ENCODE measurements at places on chromosomes 7 and 10.

- no peak for DNase-seq
Observed at GRCh38 chr7:154770962-154771361, 232.0 kb downstream of the PAXIP1 start.

DNA sequence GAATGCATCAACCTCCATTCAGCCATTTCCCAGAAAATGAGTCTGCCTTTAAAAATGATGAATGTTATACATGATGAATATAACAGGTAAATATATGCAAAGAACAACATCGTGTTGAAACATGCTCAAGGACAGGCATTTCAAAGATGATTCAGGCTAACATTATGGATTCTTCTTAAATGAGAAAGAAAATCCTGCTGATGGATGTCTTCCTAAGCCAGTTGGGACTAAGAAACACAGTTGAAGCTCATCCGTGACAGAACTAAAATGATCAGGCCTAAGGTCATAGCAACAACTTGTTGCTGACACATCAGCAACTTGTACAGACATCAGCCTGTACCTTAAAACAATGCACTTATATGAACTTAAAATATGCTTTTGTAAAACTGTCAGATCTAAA lies 267.9 kb downstream of the MAGI2 start:
- DNase-seq, result no peak

- no peak for DNase-seq
Observed at GRCh38 chr7:28840592-28840995, 117.5 kb downstream of the TRIL start.

DNA sequence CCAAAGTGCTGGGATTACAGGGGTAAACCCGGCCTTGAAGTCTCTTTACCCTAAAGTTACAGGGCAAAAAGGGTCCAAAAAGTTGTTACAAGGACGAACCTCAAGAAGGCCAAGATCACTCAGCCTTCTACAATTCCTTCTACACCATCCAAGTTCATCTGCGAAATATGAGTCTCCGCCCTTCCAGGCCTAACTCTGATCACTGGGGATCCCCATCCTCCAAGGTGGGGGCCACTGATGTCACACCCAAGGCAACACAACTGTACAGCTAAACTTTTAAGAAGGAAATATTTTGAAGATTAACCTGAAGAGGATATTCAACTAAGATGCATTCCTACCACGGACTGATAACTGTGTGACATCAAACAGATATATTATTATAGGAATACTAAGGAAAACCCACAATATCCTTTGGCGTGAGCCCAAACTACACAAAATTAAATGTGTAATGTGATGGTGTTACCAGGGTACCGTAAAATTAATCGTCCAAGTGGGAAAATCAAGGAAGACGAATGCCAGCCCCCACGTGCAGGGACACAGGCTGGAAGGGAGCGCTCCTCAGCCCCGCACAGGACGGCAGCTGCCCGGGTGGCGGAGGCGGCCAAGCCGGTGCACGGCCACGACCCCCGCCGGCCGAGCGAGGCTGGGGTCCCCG lies 1.0 kb downstream of the PAXIP1 start:
- DNase-seq, result no peak

All from activated CD4-positive, CD25-positive, alpha-beta regulatory T cell (primary cell).